Tibial nerve (tissue), 4 donors: ENCODE measurements at places on chromosomes 3 and 15.

- DNase-seq, result peak; percentile 28
Measured at GRCh38 chr3:194058189-194058571, 77.8 kb upstream of the HES1 start.

DNA sequence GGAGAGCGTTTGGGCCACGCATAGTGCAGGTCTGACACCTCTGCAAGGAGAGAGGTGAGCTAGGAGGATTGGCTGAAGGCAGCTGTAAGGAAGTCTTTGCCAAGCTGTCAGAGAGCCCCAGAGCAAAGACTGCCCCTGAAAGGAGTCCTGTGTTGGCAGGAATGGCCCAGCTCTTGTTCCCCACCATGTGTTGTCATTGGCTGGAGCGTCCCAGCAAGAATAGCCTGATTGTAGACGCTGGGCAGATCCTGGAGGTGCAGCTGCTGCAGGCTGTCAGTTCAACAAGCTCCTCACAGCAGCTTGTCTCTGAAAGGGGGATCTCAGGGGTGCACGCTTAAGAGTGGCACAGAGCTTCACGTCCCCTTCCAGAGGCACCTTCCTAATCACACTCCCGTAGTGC is 237.6 kb downstream of the FEZF2 start:
- DNase-seq, result no peak

- no peak for DNase-seq
Measured at GRCh38 chr3:84717894-84718293, 240.9 kb upstream of the CADM2 start.

DNA sequence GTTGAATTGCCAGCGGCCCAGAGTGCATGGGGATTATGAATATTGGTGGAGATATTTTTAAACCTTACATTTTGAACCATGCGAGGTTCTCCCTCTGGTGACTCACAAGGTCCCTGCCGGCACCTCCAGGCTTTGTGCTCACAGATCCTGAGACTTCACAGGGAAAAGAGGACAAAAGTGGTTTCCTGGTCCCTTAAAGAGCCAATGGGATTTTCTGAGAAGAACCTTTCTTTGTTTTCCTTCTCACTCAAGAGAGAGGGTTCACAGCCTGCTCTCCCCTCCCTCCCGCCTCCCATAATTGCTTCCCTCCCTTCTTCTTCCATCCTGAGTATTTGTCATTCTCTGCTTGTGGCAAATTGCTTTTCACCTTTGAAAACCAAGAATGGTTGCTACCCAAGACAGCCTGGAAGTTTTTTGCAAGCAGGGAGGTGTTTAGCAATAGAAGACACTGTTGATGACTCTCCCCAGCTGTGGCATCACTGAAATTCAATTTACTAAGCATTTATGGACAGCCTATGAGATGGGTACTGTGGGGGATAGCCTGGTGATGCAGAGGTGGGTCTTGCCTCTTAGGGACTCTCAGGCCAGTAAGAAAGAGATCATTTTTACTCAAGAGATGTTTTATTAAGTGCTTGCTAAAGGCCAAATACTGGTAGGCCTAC is 76.6 kb downstream of the CPN2 start:
- no peak for DNase-seq

GRCh38 chr3:81788610-81789009 is 27.2 kb upstream of the GBE1 start:
- DNase-seq, result no peak

DNA sequence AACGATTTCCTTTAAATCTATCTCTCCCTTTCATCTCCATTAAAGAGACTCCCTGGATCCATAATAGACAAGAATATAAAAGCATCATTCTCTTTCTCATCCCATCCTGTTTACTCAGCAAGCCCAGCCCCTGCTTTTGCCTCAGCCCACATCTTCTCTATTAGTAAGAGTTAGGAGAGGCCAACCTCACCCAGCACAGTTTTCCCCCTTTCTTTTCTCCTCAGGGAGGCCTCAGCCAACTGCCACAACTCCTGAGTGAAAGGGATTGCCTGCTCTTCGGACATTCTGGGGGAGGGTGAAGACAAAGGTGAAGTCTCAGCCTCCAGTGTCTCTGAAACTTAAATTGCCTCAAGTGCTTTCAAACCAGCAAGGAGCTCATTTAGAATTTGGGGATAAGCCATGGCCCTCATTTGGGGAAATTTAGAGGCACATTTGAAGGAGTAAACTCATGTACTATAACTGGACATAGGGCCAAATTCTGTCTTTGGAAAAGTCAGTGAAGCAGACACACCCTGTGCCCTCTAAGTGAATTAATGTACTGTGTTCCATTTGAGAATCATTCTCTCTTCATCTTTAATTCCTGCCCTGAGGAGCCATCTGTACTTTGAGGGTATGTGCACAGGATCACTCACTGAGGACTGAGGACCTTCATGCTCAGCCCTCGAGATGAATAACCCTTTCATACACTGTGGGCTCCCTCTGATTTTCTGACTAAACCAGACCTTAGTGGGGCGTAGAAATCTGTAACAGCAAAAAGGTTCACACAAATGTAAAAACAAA is 82.5 kb downstream of the SOX2 start:
- no peak for DNase-seq

- DNase-seq, result peak; percentile 29
Measured at GRCh38 chr3:62184559-62184958, 188.8 kb downstream of the FEZF2 start.

DNA sequence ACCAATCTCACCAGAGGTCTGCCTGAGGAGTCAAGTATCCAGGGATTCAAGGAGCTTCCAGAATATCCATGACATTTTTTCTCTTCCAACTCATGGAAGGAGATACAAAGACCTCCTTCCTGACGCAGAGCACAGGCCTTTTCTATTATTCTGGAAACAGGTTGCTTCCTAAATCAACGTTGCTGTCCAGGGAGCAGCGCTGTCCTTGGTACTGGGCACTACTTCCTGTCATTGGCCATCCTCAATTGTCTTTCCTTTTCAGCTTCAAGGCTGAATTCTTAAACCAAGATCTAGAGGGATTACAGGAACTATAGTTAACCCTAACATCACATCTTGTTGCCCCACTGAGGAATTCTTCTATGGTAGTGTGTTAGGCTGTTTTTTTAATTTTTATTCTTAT is 50.4 kb upstream of the TBC1D21 start:
- no peak for DNase-seq

DNA sequence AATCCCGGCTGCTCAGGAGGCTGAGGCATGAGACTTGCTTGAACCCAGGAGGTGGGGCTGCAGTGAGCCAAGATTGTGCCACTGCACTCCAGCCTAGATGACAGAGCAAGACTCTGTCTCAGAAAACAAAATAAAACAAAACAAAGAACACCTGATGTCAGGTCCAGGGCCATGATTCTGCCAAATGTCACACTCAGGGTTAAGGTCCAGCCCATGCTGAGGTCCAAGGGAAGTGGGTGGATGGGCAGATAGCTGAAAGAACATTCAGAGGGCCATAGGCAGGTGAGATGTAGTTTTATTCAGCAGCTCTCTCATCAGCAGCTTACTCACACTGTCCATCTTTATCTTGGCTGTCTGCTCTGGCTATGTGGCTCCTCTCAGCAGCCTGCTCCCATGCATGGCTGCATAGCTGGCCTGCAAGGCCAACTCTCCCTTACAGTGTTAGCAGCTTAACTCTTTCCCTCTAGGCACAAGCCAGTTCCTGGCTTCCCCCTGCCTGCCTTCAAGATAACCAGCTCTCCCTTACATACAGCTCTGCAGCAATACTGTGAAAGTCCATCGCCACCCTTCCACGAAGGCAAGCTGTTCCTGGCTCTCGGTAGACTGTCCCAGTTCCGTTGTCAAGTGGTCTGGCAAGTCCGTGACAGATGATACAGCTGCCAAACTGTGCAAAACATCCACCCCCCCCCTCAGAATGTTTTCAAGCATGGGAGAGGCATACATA is 62.4 kb upstream of the SIAH2 start:
- no peak for DNase-seq

GRCh38 chr3:87207460-87207859 is 19.6 kb upstream of the CHMP2B start:
- no peak for DNase-seq

DNA sequence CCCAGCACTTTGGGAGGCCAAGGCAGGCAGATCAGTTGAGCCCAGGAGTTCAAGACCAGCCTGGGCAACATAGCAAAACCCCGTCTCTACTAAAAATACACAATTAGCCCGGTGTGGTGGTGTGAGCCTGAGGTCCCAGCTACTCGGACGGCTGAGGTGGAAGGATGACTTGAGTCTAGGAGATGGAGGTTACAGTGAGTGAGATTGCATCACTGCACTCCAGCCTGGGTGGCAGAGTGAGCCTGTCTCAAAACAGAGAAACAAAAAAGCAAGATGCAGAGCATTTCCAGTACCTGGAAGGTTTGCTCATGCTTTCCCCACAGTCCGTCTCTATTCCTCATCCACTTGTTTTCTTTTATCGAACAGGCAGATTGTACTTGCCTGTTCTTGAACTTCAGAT is 3.8 kb upstream of the PDIA5 start:
- no peak for DNase-seq

GRCh38 chr3:66113542-66113941 is 74.8 kb upstream of the MAGI1 start:
- DNase-seq, result no peak

GRCh38 chr3:140731440-140732119 is 53.7 kb downstream of the TRIM42 start:
- DNase-seq, result no peak

- DNase-seq, result no peak
Measured at GRCh38 chr15:35182841-35183479, 97.9 kb upstream of the NANOGP8 start.

GRCh38 chr15:99914723-99915122 is 181.5 kb upstream of the LYSMD4 start:
- DNase-seq, result no peak

- no peak for DNase-seq
Measured at GRCh38 chr3:30007668-30008067, 598.7 kb upstream of the TGFBR2 start.

DNA sequence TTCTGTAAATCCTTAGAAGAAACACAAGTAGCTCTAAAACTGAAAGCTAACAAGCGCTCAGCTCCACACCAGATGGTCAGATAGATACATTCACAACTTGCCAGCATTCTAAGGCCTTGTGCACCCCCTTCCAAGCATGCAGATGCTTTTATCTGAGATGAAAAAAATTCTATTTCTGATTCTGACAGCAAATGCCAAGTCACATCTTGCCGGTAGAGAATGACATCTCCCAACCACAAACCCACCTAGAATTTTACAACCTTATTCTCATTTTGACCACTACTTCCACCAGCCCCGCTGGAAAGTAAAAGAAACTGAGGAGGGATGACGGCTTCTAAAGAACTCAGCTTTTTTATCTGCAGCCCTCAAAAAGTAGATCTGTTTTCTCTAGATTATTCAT is 57.7 kb downstream of the SUMF1 start:
- DNase-seq, result no peak

DNA sequence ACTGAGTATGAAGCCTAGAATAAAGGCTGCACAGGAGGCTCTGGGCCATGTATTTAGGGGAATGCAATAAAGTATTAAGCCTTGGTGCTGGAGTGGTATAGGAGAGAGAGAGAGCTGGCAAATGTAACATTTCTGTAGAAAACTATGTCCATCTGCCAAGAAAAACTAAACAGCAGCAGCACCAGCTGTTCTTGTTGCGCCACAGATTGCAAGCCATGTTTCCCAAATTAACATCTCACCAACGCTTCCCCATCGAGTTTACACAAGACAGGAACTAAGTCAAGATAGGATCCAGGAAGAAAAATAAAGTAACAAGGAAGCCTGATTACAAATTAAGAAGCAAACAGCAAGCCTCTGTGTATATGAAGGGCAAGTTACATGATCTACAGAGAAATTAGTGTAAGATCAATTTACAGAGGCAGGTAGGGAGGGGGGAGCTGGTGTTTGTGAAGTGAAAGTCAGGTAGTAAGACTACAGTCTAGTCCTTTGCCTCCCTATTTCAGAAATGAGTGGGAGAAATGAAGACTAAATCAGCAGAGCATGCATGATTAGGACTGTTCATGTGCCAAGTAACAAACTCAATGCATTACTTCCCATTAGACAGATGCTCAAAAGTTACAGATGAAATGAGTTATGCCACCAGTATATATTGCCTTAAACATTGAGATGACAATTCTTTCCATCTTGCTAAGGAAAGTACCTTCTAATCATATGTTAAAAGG is 900.5 kb downstream of the EPHA3 start:
- DNase-seq, result peak; percentile 9

DNA sequence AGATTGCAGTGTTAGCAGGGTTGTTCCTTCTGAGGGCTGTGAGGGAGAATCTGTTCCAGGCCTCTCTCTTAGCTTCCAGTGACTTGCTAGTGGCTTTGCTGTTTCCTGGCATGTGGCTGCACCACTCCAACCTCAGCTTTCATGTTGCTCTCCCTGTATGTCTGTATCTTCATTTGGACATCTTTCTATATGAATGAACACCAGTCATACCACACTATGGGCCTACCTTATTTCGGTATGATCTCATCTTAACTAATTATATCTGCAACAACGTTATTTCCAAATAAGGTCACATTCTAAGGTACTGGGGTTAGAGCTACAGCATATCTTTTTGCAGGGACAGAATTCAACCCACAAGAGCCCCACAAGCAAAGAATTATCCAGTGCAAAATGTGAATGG is 356.7 kb upstream of the UMPS start:
- DNase-seq, result no peak

- no peak for DNase-seq
Measured at GRCh38 chr3:1787094-1787493, 311.6 kb upstream of the CNTN4 start.

DNA sequence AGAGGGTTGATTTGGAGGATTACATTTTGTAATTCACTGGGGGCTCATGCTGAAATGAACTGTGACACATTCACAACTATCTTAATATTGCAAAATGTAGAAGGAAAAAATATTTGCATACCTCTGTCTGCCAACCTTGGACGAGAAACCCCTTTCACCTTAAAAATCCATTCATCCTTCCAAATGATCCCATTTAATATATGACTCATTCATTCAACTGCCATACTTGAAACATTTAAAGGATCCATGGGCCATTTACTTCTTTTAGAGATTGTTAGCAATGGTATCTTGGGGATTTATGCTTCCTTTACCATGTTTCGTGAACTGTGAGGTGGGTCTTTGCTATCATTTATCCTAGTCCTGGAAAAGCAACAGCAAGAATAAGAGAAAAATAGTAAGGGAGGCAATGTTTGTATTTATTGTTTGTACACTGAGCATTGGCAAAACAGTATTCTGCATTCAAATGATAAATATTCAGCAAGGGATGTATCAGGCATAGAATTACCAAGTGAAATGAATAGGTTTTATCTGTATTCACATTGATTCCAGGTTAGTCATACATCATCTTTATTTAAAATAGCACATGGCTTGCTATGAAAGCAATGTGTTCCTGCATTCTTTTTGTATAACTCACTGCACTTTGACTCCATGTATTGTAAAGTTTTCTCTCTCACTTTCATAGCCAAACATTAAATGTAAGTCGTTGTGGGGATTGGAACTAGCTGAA is 378.1 kb downstream of the NSUN3 start:
- DNase-seq, result no peak
